ENCODE measurements at places on chromosomes 13 and 19.
A peak's percentile ranks its signal among the peaks of the same experiment; 100 is the strongest.

- DNase-seq: peak; percentile 34
Measured at GRCh38 chr19:19554074-19555023, 16.3 kb downstream of the CILP2 start.

GRCh38 chr13:33525763-33526162, 240.2 kb upstream of the STARD13 start:
- no peak for DNase-seq

DNA sequence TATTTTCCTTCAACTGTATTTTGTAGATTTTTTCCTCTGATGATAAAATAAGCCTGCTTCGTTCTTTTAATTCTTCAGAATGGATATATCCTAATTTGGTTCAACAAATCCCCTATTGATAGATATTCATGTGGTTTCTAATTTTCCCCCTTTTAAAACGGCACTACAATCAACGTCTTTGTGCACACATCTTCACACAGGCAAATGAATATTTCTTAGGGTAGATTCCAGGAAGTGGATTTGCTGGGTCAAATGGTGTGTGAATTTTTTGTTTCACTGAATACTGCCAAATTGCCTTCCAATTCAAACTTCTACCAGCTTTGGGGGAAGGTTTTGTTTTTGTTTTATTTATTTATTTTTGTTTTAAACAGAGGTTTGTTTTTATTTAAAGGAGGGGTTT, 287.2 kb downstream of the FOXO1 start:
- DNase-seq: no peak

GRCh38 chr19:34963573-34964406, at the start of gene ZNF792:
TSS of gene ZNF792 (minus strand) at chr19:34964229. CDS start at chr19:34963662, 567 bp downstream.
- peak; percentile 60 for DNase-seq

DNA sequence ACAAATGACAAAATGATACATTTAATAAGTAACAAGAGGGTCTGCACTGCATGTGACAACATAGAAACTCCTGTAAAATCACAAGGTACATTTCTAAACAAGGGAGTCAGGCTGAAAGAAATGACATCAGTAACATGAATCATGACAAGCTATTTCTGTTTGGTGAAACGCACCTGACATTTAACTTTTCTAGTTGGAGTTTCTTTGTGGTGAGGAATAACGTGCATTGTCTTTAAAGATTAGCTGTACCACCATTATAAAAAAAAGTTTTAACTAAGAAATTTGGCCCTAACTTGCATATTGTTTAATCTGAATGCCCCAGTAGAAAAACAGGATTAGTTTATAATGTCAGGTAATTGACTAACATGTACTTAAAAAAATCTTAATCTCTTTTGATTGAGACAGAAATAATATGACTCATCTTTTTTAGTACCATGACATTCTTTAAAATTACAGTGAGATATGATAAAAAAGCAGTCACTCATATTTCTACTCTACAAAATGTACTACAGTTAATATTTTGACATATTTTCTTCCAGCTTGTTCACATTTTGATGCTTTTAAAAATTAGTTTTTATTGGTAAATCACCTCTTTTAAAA, 418.2 kb downstream of the KLF12 start:
- no peak for DNase-seq

DNA sequence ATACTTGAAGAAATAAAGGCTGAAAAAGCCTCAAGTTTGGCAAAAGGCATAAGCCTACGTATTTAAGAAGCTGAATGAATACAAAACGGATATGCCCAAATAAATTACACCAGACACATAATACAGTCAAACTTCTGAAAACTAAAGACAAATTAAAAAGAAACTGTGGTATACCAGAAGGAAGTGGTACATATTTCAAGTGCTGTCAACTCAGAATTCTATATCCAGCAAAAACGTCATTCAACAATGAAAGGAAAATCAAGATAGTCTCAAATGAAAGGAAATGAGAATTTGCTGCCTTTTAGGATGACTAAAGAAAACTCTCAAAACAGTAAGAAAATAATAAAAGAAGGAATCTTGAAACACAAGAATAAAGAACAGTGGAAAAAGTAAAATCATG, 69.5 kb downstream of the POLR1D start:
- no peak for DNase-seq

All from stimulated activated CD4-positive, alpha-beta T cell treated with anti-CD3 and anti-CD28 coated beads, TNF-alpha, amount 100 ng/mL, for 24 hours (primary cell).